ENCODE measurements at places on chromosomes 7 and 10. TPM values are rescaled to one million over a fixed set of nuclear protein-coding genes. Genes with fewer than 3 reads are reported as not detected.

SFRP5 gene
- total RNA-seq = not detected

SPDYE9 gene
- total RNA-seq = not detected

BRAT1 gene
- total RNA-seq = 20.1 TPM

LIPM gene
- total RNA-seq = not detected

KIF5B gene
- total RNA-seq = 122 TPM

EPO gene
- total RNA-seq = not detected

NKX1-2 gene
- not detected for total RNA-seq

FZD1 gene
- total RNA-seq = 12.6 TPM
